ENCODE measurements at places on chromosomes 6 and 20. TPM values are rescaled to one million over a fixed set of nuclear protein-coding genes. Genes with fewer than 3 reads are reported as not detected.

DNA sequence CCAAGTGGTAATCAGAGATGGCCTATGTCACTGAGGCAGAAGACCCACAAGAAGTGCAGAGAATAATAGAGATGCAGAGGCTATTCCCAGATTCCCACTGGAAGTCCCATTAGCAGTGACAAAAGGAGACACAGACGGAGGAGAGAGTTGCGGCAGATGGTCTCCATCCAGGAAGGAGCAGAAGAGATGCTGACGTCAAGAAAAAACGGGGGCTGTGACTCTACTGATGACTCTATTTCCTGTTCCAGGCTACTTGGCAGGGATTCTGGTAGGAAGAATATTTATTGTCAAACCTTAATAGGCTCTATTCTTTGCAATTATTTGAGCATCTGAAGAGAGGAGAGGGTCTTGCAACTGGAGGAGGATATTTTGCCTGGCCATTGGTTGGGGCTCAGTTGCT lies 246.0 kb upstream of the ECI2 start:
- no peaks in the 10 kb centered on the region for H3K27me3 ChIP-seq
- H3K36me3 ChIP-seq = no peaks in the 10 kb centered on the region
- H3K4me1 ChIP-seq = peaks cover 4% of the 10 kb centered on the region
- peak; percentile 89 for DNase-seq
- no peak overlapping the region for H3K4me3 ChIP-seq

The TRIM40 gene
- not detected for total RNA-seq

DNA sequence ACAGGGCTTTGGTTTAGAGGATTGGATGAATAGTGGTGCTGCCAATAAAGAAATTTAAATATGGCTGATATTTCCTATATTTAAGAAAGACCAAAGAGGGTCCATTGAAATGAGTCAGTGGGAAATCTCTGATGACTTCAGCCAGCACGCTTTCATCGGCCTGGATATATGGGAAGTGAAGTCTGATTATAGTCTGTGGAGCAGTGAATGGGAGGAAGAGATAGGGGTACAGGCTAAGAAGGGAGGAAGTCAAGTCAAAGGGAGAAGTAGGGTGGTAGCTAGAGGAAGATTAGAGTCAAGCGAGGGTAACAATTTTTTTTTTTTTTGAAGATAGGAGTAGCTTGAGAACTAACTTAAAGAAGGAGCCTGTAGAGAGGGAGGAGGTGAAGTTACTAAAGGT lies 22.7 kb downstream of the SLC16A10 start:
- H3K27ac ChIP-seq = no peak overlapping the region
- no peaks in the 10 kb centered on the region for H3K36me3 ChIP-seq
- no peak overlapping the region for H3K4me3 ChIP-seq
- DNase-seq = no peak

DNA sequence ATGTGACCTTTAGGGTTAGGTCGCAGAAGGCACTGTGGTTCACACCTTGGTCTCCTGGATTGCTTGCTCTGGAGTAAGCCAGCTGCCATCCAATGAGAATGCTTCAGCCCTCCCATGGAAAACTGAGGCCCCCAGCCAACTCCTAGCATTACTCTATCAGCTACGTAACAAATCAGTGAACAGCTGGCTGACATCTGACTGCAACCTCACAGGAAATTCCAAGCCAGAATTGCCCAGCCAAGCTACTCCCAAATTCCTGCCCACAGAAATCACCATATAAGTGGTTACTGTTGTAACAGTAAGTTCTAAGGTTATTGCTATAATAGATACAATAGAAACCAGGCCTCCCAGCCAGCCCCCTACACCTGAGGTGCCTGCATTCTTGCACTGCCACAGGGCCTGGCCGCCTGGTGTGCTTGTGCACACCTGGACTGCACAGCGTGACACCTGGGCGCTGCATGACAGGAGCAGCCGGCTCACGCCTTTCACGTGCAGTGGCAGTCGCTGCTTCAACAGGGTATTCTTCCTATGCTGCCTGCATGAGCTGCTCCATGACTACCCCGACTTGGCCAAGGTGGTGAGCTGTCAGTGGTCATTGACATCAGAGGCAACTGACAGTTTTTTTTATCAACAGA lies 429.7 kb upstream of the RUNX2 start:
- no peak overlapping the region for H3K4me3 ChIP-seq
- DNase-seq = peak; percentile 64
- H3K36me3 ChIP-seq = no peaks in the 10 kb centered on the region
- H3K4me1 ChIP-seq = peaks cover 2% of the 10 kb centered on the region
- no peaks in the 10 kb centered on the region for H3K27me3 ChIP-seq
- H3K27ac ChIP-seq = no peak overlapping the region

The RIMS1 gene
- total RNA-seq = 3.3 TPM

DNA sequence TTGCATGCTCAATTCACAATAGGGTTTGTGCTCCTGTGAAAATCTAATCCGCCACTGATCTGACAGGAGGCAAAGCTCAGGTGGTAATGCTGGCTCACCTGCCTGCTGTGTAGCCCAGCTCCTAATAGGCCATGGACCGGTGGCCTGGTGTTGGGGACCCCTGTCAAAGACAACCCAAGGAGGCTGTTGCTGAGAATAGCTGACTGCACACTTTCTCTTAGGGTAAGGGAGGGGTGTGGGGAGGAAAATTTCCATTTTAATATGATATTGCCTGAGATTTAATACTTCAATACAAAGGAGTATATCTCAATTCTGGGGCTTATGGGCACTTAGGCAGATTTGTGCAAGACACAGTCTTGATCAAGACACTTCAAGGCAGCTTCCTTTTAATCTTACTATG lies 105.8 kb downstream of the ALDH8A1 start:
- H3K4me1 ChIP-seq = peaks cover 11% of the 10 kb centered on the region
- H3K27me3 ChIP-seq = no peaks in the 10 kb centered on the region
- no peaks in the 10 kb centered on the region for H3K36me3 ChIP-seq
- no peak overlapping the region for H3K27ac ChIP-seq
- no peak for DNase-seq

The CRYBG1 gene
- 1.1 TPM for total RNA-seq

DNA sequence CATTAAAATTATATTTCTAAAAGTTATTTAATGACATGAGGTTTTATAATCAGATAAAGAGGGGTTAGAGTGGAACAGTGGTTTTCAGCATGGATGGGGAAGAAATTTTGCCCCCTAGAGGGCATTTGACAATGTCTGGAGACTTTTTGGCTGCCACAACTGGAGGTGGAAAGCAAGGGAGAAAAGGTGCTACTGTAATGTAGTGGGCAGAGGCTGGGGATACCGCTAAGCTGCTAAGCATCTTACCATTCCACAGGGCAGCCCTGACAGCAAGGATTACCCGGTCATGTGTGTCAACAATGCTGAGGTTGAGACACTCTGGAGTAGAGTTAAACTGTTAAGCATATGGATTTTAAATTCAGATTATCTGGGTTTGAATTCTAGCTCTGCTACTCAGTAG lies 52.9 kb upstream of the FABP7 start:
- no peak overlapping the region for H3K27ac ChIP-seq
- no peaks in the 10 kb centered on the region for H3K36me3 ChIP-seq
- peak; percentile 37 for DNase-seq
- H3K4me1 ChIP-seq = no peaks in the 10 kb centered on the region
- no peaks in the 10 kb centered on the region for H3K27me3 ChIP-seq

GRCh38 chr6:27545271-27546046 lies 72.6 kb upstream of the ZNF184 start:
- no peaks in the 10 kb centered on the region for H3K4me1 ChIP-seq
- no peaks in the 10 kb centered on the region for H3K27me3 ChIP-seq
- peak overlapping the region; percentile 50 for H3K4me3 ChIP-seq
- peak; percentile 76 for DNase-seq
- H3K36me3 ChIP-seq = no peaks in the 10 kb centered on the region

DNA sequence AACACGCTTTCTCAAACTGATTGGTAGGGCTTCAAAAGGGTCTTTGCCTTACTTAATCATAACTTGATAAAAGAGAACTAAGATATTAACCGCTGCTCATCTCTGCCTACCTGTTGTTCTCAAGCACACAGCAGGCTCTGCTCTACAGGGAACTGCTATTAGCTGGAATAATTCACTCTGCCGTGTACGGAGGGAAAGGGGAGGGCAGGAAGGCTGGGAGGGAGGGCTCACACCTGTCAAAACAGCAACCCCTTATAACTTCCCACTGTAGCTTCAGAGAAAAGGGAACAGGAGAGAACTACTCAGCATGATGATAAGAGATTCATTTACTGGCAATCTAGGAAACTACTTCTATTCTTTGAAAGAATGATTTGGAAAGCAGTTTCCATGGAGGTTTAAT lies 75.1 kb downstream of the ZMYND8 start:
- no peak for DNase-seq
- no peak overlapping the region for H3K27ac ChIP-seq
- peaks cover 13% of the 10 kb centered on the region for H3K4me1 ChIP-seq
- no peak overlapping the region for H3K4me3 ChIP-seq

The RIMS4 gene
- total RNA-seq = not detected

The SAMD10 gene
- 0.54 TPM for total RNA-seq

- H3K4me3 ChIP-seq = no peak overlapping the region
- DNase-seq = peak; percentile 28
- no peak overlapping the region for H3K27ac ChIP-seq
- no peaks in the 10 kb centered on the region for H3K27me3 ChIP-seq
These were observed 243.7 kb downstream of the UTRN start for GRCh38 chr6:144528743-144529425.

The RXRB gene
- 16.7 TPM for total RNA-seq

The METTL24 gene
- not detected for total RNA-seq
